Osteoblast (primary cell): ENCODE measurements at places on chromosomes 5 and 9. TPM values are rescaled to one million over a fixed set of nuclear protein-coding genes. Genes with fewer than 3 reads are reported as not detected.

The GKAP1 gene
- total RNA-seq = 1.1 and 1.5 TPM in 2 replicates

The CPLANE1 gene
- 52.1 and 54.2 TPM in 2 replicates for total RNA-seq

The POMT1 gene
- 32.6 and 33.9 TPM in 2 replicates for total RNA-seq

The CARTPT gene
- not detected in 2 replicates for total RNA-seq

The CDHR2 gene
- total RNA-seq = under 0.01 TPM in 1 of 2 replicates, not detected in the other

The SET gene
- total RNA-seq = 365 and 397 TPM in 2 replicates

The ADAM19 gene
- 12.1 and 14.5 TPM in 2 replicates for total RNA-seq

The KIF12 gene
- total RNA-seq = not detected in 2 replicates

The TEX48 gene
- total RNA-seq = not detected in 2 replicates

The ZBTB34 gene
- 7.6 and 8.8 TPM in 2 replicates for total RNA-seq

The CATSPER3 gene
- 0.29 and 0.36 TPM in 2 replicates for total RNA-seq

The CLK4 gene
- 33.3 TPM in 2 replicates for total RNA-seq

The FREM1 gene
- total RNA-seq = under 0.01 and 0.72 TPM in 2 replicates

The FBP2 gene
- total RNA-seq = not detected in 2 replicates

The APBA1 gene
- 1.8 and 5.3 TPM in 2 replicates for total RNA-seq

The PCDHA11 gene
- total RNA-seq = 0.29 and 0.36 TPM in 2 replicates

The GMCL2 gene
- not detected in 2 replicates for total RNA-seq

The PCDHA1 gene
- not detected in 2 replicates for total RNA-seq

The MSMP gene
- total RNA-seq = not detected in 2 replicates

The AK8 gene
- total RNA-seq = 0.59 and 1.1 TPM in 2 replicates
